NCI-H1092 (cell line): ENCODE measurements at places on chromosomes 2 and 18.

GRCh38 chr2:163155279-163155883 is 316.8 kb upstream of the KCNH7 start:
- no peak for DNase-seq

- no peak for DNase-seq
These were observed 31.8 kb downstream of the TBC1D8 start for GRCh38 chr2:101119431-101119830.

DNA sequence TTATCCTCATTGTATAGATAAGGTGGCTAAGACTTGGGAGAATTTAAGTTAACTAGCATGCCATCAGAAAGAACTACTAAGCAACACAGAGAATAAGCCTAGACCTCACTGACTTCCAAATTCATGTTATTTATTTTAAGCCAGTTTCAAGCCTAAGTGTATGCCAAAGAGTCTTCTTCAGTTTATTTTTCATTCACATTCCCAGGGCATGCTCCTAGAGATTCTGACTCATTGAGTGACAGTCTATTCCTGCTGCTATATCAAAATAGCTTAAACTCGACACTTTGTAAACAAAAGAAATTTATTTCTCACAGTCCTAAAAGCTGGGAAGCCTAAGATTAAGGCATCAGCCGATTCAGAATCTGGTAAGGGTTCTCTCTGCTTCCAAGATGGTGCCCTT is 467.1 kb downstream of the MBD2 start:
- DNase-seq = no peak

DNA sequence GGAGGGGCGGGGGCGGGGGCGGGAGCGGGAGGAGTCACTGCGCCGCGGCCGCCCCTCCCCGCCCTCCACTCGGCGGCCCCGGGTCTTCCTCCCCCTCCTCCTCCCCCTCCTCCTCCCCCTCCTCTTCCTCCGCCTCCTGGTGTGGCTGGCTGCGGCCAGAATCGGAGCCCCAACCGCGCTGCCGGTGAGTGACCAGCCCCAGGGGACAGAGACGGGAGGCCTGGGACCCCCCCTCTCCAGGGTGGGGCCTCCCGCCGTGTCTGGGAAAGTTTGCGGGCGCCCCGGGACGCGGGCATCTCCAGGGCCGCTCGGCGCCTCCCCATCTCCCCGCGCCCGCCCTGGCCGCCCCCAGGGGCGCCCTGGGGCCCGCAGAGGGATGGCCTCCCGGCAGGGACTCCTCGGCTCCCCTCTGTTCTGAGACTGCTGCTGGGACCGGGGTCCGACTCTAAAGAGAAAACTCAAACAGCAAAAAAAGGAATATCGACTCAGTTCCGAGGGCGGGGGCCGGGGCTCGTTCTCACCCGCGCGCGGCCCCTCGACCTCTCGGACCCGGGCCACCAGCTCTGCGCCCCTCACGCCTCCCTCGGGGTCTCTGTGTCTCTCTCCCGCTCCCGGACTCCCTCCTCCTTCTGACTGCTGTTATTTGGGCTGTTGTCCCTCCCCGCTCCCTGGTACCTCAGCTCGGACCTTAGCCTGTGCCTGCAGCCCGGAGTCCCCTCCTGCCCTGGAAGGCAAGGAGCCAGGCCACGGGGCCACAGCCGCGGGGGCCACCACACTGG is at the start of gene STON1:
STON1 (plus strand) TSS at position 122 of the 779 bp plus-strand sequence. CDS start 50,480 bp downstream, outside the sequence.
- DNase-seq = no peak

- peak; percentile 69 for DNase-seq
These were observed 21.9 kb upstream of the CERS6 start for GRCh38 chr2:168434146-168434545.

GRCh38 chr2:156864325-156864724 is 393.2 kb upstream of the GALNT5 start:
- no peak for DNase-seq

- DNase-seq = peak; percentile 7
These were observed 24.0 kb upstream of the TMEM37 start for GRCh38 chr2:119407430-119408220.

DNA sequence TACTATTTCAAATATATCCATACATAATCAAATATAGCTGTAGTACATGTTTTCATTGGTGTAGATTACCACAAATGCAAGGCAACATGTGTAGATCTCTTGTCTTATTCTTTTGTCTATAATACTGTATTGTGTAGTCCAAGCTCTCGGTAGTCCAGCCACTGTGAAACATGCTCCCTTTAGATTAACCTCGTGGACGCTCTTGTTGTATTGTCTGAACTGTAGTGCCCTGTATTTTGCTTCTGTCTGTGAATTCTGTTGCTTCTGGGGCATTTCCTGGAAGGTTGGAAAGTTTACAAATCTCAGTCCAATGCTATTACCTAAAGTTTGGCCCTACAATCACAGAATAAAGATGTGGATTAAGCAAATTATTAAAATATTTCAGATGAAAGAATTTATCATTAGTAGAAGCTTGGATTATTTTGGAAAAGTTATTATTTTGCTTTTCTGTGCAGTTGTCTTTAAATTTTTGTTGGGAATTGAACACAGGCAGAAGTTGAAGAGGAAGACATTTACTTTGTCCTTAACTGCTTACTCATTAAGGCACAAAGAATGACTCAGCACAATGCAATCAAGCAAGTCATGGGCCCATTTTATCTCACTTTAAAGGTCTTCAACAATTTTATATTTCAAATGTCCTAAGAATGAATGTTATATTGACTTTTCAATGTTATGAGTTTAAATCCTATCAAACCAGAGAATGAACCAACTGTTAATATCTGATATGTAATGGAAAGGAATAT is 103.4 kb upstream of the CAVIN2 start:
- no peak for DNase-seq
